ENCODE measurements at places on chromosomes 2 and 18. TPM values are rescaled to one million over a fixed set of nuclear protein-coding genes. Genes with fewer than 3 reads are reported as not detected.

GRCh38 chr2:28656937-28657615 is 94.6 kb upstream of the PPP1CB start:
- peak; percentile 58 for DNase-seq

GRCh38 chr2:201656740-201657139 is 13.4 kb upstream of the TMEM237 start:
- no peak for DNase-seq

GRCh38 chr2:241315879-241316631 is at the start of gene SEPTIN2:
Gene SEPTIN2 (plus strand): TSS chr2:241315925. CDS start chr2:241324233, 8,308 bp downstream.
- DNase-seq = peak; percentile 92

- DNase-seq = no peak
Observed at GRCh38 chr2:26729311-26729710, 34.8 kb upstream of the SLC35F6 start.

DNA sequence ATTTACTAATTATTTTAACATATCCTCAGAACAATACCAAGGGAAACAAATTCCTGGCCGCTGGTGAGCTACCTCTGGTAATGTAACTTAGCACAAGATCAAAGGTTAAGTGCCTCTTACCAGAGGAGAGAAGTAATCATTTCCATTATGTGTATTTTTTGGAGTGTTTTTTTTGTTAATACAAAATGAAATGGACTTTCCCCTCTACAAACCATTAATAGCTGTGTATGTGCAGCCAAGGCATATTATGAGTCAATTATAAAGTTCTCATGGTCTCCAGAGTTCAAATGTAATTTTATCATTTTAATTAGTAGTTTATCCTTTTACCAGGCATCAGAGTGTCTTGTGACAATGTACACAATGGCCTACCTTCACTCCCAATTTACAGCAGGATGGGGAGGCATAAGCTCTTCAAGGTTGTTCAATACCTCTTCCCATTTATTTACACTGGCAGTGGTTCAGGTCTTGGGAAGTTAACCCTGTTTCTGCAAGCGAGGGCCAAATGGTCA is 242.2 kb downstream of the TGIF1 start:
- peak; percentile 29 for DNase-seq

The CCDC148 gene
- total RNA-seq = 2.7 TPM

The SULT1C4 gene
- total RNA-seq = 3.5 TPM

The GAREM2 gene
- 11.5 TPM for total RNA-seq

The WBP1 gene
- 114 TPM for total RNA-seq

Data from endodermal cell (in vitro differentiated cells).